ENCODE measurements at places on chromosomes 1 and 21.

GRCh38 chr1:178704833-178705232 is 20.2 kb upstream of the RALGPS2 start:
- DNase-seq = no peak

DNA sequence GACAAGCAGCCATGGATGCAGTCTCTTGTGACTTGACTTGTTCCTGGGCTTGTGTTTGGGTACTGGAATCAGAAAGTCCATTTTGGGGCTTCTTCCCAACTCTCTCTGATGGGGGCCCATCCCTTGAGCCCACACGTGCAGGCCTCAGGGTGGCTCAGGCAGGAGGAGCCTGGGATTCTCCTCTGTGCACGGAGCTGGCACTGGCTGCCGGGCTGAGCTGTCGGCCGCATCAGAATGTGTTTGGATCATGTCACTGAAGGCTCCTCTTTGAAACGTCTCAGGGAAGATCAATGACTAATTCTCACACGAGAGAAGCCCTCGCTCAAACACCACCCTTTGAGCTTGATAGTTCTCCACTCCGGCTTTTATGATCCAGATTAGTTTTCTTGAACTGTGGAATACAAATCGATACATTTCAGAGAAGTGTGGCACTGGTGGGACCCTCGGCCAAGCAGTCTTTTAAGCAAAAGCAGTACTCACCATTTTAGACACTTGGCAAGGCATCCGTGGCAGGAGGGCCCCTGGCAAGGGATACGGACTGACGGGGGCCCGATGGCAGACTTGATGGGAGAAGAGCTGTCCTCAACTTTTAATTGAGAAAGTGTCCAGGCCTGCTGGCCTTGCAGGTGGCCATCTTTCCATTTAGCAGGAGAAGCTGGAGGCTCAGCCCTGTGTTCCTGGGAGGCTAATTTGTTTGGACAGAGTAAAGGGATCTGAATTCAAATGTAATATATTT is 220.7 kb upstream of the C1orf174 start:
- DNase-seq = no peak

DNA sequence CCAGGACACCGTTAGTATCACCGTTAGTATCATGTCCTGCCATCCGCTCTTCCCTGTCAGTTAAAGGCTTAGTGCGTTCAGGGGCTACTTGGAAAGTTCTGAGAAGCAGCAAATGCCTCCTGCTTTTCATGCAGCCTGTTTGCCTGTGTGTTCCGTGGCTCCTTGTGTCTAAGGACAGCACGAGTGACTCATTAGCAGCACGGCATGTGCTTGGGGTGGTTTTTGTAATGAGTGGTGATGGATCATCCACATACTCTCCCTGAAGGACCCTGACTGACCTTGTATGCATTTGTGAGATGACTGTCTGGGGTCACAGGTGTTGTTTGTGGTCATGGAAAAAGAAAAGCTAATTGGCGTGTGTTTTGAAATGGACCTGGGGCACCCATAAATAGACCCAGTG is 221.9 kb downstream of the PBX1 start:
- no peak for DNase-seq

DNA sequence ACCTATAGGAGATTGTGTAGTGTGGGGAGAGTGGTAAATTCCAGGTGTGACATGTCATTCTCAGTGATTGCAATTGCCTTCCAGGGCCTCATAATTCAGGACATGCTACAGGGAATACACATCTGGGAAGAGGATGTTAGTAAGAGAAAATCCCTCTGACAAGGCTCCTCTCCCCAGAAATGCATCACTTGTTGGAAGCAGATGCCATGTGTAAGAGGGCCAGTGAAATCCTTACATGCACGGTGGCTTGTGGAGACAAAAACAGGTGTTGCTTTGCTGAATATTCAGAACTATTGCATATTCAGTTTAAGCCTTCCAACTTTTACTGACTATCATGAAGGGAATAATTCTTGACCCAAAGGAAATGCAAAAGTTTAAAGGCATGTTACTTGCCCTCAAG is 503.4 kb downstream of the NEGR1 start:
- no peak for DNase-seq

DNA sequence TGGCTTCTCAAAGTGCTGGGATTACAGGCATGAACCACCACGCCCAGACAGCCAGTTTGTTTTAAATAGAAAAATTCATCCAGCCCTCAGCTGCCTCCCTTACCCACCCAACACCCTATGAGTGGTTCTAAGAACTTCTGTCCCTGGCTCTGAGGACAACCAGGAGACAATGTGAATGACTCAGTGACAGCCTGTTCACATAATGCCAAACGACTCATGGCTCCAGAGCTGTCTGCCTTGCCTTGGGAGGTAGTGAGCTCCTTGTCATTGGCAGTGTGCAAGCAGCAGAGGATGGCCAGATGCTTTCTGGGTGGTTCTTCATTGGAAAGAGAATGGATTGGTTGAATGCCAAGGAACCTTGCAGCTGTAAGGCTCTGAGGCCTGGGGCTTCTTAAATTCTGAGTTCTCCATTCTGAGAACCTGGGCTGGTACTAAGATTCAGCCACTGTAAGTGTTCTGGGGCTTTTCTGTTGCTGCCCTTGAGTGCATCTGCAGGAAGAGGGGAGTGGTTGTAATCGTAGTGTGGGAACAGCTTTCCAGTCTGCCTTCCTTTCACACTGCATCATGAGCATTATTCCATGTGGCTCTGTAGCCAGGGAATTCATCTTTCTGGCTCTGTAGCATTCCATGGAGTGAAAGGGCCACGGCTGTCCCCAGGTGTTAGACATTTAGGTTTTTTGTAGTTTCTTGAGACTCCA is 5.8 kb downstream of the SERINC2 start:
- no peak for DNase-seq

DNA sequence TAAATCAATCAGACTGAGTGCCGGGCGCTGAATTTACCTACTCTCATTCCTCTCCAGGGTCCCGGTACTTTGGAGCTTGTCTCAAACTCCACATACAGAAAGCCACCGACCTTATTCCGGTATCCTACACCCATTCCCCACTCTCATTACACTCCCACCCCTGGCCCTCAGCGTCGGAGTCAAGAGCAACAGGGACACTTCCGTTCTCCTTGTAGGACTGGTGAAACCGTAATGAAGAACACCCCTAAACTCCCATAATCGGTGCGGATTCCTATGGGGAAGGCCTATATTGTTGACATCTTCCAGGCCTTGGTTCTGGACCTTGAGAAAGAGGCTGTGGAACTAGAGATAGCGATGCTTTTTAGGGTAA is 798 bp downstream of the ZBED6 start:
- no peak for DNase-seq

Measured in central memory CD8-positive, alpha-beta T cell (primary cell).